Endodermal cell (in vitro differentiated cells): ENCODE measurements at places on chromosomes 6 and 20. TPM values are rescaled to one million over a fixed set of nuclear protein-coding genes. Genes with fewer than 3 reads are reported as not detected.

COL9A3 gene
- 112 and 133 TPM in 2 replicates for total RNA-seq

TRAPPC3L gene
- not detected in 3 replicates for total RNA-seq

DNA sequence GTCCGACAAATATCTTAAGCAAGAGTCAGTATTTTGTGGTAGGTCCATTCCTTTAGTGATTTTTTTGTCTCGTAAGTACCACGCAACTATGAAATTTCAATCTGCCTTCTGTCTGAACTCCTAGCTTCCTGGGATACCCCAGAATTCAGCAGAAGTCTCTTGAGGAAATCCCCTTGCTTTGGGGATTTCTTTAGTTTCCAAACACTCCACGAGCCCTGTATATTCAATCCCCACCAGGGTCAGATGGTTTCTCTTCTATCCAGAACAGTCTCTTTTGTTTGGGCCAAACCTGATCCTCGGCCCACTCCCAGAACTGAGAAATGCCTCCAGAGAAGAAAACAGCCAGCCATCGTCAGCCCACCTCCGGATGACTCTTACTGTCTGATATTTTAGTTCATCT is 113.0 kb downstream of the CHD6 start:
- no peak for DNase-seq

DNA sequence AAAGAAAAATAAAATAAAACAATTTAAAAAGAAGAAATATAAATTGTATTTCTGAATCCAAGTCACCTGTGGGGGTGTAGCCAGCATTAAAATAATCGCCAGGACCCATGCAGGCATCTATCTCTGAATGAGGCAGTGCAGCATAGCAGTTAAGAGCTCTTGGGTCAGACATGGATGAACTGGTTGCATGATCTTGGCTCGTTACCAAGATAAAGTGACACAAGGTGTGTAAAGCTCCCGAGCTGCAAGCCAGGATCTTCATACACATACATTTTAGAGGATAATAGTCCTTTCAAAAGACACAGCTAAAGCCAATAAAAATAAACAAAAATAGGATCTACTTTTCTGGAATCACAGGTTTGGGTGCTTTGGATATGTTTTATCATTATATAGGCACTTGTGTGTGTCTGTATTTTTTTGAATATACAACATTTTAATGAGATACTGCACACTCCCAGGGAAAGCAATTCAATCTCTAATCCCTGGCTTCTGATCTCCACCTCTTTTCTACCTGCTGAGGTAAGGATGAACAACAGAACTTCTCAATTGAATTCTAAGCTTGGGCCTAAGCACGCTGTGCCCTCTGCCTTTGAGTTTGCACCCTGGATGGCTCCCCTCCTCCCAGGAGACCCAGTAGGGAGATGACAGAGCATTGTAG is 8.9 kb downstream of the TRIM10 start:
- no peak for DNase-seq

SPATS1 gene
- not detected in 3 replicates for total RNA-seq

DNA sequence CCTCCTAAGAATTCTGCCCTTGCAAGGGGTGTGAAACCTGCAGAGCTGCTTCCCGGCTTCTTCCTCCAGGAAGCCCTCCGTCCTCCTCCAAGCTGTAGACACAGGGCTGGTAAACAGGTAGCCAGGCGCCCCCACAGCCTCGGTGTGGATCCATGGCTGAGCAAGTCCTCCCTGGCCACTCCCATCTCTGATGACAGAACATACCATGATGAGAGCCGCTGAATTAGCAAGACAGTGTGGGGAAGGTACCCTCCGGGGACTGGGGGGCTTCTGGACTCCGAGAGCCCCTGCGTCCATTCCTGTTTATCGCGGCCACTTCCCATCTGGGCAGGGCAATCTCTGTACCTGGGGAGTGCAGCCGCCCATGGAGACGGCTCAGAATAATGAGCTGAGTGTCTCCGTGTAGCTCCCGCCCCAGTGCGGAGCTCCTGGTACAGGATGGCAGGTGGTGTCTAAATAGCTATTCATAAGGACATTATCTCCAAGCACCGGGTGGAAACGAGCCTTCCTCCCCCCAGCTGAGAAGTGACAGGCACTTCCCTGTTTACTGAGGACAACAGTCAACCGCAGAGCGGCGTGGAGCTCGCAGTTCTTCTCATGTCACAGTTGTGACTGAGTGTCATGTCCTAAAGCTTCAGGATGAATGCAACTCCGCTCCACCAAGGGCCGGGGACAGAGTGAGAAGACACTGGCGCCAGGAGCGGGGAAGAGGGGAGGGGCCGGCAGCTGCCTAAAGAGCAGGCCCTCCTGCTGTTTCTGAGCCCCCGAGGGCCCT is 22.7 kb upstream of the NTSR1 start:
- DNase-seq: peak; percentile 61

BEND3 gene
- total RNA-seq: 28.4 and 28.6 TPM in 2 replicates

DNA sequence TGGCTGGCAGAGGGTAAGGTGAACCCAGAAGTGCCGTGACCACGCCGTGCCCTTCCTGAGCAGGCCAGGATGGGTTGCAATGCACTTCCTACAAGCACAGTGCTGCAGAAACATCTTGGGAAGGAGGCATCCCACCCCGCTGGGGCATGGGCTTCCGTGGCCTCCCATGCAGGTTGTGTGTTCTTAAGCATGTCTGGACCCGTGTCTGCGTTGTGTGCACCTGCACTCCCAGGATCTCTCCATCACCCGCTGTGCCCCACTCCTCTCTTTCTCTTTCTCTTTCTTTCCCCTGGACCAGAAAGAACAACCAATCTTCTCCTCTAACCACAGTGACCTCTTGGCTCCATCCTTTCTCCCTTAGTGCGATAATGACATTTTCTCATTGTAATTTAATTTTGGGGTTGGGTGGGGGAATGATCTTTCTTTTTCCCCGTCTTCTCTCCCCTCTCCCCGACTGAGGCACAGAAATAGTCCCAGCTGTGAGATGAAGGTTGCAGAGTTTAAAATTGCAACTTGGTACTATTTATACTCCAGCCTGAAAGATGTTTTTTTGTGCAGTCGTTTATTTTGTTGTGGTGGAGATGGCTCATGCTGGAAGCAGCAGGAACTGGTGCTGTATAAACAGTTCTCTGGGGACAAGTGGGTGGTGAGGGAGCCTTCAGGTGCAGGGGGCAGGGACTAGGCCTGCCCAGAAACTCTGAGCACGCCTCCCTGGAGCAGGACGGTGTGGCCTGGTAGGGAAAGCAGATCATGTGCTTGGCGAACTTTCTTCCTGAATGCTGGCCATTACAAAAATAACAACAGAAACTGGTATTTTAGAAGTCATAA is 20.5 kb downstream of the BCAS4 start:
- no peak for DNase-seq

LBP gene
- total RNA-seq: 0.11 TPM in 1 of 2 replicates, not detected in the other

DNA sequence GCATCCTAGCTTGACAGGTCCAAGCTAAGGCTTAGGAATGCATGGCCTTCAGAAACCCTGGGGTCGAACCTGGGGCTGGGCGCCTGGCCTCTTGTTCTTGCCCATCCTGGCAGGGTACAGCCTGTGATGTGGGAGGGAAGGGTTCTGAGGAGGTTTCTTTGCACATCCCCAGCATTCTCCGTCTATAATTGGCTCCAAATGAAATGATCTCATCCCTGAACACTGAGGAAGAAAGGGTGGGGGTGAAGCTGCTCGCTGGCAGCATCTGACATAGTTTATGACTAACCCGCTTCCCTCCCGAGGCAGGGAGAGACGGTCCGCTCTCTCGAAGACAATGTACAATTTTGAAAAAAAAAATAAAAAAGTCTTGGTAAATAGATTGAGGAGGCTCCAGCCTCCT is 67.1 kb upstream of the ZNFX1 start:
- DNase-seq: no peak

NR2E1 gene
- not detected in 3 replicates for total RNA-seq

GRCh38 chr6:87165185-87165584 is 9.8 kb downstream of the ZNF292 start:
- DNase-seq: no peak

SLC17A2 gene
- total RNA-seq: not detected in 2 replicates

CLDN20 gene
- total RNA-seq: not detected in 2 replicates
